ENCODE measurements at places on chromosomes 3 and 15.

- DNase-seq = no peak
Measured at GRCh38 chr15:52115598-52116427, 3.2 kb upstream of the BCL2L10 start.

DNA sequence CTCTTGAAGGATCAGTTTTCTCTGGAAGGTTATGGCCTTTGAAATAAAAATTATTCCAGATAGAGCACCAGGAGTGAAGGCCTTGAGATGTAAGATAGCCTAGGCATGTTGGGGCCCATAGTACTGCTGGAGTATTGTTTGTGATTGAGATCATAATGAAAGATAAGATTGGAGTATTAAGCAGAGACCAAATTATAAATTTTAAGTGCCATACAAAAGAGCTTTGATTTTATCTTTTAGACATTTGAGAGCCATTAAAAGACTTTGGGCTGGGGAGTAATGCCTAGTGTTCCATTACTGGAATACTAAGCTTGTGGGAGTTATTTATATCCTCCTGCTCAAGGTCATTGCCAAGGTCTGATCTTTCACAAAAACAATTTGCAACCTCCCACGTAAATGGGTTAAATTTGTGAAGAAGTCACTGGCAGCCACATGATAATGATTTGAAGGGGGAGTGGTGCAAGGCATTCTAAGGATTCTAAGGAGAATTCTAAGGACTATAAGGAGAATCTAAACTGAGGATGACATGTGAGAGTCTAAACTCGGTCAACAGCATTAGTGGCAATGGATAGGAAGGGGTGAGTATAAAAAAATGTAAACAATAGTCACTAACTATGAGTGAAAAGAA is 12.8 kb downstream of the ELL3 start:
- no peak for DNase-seq

DNA sequence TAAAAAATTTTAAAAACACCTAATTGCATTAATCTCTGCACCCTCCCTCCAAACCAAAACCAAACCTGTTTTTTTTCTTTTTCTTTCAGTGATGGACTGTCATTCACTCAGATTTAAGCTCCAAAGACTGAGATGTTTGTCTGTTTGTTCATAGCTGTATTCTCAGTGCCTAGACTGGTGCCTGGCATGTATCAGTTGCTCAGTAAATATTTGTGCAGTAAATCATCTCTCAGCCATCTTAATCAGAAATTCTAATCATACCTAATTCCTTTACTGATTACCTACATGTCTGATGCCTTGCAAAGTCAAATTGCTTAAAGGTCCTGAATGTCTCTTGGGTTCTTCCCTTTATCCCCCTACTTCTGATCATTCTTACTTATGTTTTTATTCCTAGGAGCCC is 138.8 kb downstream of the ZNF609 start:
- DNase-seq = no peak

DNA sequence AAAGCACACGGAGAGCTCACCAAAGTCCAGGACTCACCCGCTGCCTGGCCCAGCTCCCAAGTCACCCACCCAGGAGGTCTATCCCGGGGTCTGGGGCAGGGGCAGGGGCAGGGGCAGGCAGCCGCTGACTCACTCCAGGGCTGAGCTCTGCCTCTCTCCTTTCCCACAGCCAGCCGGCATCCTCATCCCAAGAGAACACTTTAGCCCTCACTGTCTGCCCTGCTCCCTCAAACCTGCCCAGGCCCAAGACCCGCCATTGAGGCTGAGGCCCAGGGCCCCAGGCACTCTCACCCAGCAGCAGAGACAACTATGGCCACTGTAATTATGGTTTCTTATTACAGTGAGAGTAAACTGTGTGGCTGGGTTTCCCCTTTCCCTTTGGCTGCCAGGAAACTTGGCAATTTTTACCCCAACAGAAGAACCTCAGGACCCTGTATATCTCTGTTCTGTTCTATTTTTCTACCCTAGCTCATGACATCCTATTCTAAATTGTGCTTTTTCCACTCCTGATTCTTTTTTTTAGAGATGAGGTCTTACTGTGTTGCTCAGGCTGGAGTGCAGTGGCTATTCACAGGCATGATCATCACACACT is 53.0 kb downstream of the IQSEC1 start:
- DNase-seq = no peak

GRCh38 chr3:19539518-19540392 is 391.4 kb downstream of the KCNH8 start:
- no peak for DNase-seq

DNA sequence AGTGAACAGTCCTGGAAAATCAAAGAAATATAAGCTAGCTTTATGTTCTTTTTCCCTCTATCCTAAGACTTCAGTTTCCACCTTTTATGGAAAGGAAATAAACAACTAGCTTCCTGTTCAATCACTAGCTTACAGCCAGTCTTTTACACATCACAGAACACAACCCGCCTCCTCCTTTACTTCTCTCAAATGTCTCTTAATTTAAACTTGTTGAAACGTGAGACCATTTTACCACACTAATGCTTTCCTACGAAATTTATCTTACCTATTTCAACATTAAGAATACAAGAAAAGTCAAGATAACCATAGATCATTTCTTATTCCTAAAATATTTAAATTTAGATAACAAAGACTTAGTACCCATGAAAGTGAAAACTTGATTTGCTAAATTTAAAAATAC is 6.2 kb downstream of the PRTG start:
- DNase-seq = no peak

- no peak for DNase-seq
Measured at GRCh38 chr3:494190-494589, 297.6 kb downstream of the CHL1 start.

DNA sequence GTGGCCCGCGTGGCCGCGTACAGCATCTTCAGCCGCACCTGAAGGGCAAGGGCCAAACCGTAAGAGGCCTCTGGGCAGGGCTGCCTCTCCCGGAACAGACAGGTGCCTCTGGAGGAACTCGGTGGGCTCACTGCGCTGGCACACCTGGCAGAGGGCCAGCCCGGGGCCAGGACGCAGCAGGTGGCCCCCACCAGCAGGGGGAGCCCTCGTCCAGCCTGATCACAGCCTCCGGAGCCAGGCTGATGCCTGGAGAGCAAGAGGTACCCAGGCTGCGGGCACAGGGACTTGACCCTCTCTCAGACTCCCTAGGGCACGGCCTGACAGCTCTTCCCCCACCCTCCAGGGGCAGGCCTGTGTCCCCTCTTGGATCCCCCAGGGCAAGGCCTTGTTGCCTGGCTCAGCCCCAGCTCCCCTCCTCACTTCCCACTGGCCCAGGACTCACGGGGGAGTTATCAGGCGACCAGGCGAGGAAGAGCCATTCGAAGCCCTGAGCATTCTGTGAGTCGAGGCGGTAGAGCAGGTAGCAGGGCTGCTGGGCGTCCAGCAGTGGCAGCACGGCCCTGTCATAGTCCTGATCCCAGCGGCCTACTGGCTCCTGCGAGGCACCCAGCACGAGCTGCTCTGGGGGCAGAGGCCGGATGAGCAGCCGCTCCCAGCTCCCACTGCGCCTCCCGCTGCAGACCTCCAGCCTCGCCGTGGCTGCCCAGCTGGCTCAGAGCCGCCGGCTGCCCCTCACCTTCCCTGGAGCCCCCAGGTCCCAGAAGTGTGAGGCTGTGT is 6.2 kb upstream of the TLR9 start:
- peak; percentile 94 for DNase-seq

GRCh38 chr3:178684881-178685590 is 148.8 kb downstream of the KCNMB2 start:
- DNase-seq = no peak

- no peak for DNase-seq
Measured at GRCh38 chr3:193816656-193817311, 223.8 kb downstream of the OPA1 start.

DNA sequence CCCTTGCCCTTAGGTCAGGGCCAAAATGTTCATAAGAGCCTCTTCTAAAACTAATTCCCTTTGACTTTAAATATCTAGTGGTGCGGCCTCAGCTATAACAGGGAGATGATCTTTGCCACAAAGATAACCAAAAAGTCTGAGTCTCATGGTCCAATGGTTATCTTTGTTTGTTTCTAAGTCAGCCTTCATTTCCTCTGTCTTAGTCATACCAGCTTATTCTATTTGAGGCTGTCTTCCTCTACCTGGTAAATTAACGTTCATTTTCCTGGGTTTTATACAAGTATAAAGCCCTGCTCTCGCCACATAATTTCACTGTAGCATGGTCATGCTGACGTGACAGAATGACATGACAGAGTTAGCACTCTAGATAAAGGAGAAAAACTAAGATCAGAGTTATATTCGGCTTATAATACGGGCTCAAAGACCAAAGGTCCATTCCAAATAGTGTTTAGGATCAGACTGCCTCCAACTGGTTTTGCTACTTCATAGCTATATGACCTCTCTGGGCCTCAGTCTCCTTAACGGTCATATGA is 18.4 kb downstream of the ZNF860 start:
- DNase-seq = no peak

DNA sequence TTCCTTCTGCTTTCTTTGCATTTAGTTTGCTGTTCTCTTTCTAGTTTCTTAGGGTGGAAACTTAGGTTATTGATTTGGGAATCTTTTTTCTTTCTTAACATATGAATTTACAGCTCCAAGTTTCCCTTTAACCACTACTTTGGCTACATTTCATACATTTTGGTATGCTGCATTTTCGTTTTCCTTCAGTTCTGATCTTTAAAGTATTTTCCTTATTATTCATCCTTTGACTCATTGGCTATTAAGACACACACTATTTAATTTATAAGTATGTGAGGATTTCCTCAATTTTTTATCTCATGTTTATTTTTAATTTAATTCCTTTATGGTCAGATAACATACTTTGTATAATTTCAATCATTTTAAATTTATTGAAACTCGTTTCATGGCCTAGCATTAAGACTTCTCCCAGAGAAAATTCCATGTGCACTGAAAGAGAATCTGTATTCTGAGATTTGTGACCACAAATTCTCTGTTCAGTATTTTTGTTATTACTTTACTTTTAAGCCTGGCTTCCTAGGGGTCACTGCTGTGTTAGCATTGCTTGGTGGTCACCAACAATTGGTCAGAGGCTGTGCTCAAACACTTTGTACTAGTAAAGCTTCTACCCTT is 87.7 kb downstream of the CFAP20DC start:
- no peak for DNase-seq

DNA sequence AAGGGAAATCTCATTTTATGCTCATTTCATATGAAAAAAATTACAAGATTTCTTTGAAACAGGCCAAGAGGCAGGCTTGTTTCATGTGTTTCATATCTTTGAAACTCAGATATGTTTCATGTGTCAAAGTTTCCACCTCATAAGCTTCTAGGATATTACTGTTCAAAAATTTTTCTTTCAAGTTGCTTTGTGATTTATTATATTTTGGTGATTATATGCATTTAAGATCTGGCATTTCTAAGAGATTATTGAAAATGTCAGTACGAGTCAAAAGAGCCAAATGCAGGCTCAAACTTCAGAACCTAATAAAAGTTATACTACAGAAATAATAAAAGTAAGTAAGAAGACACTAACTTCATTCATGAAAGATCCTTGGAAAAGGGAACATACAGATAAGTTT is 590.1 kb downstream of the UNC13C start:
- DNase-seq = no peak

GRCh38 chr3:107205358-107205757 is 171.9 kb upstream of the CCDC54 start:
- DNase-seq = no peak

DNA sequence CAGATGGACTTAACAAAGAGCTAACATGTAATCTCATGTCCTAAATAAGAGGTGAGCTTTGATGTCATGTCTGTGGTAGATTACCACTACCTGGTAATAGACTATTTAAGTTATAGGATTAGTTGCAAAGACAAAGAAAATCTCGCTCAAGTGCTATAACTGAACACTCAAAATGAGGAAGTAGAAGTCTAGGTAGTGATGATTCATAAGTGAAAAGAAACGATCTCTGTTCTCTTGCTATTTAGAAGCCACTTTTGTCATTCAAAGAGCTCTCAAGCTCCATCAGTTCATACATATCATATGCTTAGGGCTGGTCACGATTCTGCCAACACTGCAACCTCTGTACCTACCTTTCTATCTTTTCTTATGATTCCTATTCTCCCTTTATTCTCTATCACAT is 110.9 kb downstream of the EDEM1 start:
- DNase-seq = no peak

DNA sequence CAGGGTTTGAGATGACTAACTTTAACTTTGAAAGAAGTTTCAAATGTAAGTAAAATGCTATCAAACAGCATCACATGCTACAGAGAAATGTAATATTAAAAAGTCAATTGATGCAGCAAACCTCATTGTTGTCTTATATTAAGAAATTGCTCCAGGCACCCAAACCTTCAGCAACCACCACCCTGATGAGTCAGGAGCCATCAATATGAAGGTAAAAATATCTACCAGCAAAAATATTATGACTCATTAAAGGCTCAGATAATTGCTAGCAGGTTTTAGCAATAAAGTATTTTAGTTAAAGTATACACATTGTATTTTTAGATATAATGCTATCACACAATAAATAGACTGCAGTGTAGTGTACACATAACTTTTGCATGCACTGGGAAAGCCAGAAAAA is 746.3 kb downstream of the ZPLD1 start:
- no peak for DNase-seq

GRCh38 chr15:55033574-55033973 is 163.2 kb downstream of the RSL24D1 start:
- DNase-seq = no peak

GRCh38 chr15:64969401-64969800 is 20.3 kb downstream of the SPG21 start:
- DNase-seq = no peak

- DNase-seq = no peak
Measured at GRCh38 chr3:194097141-194097882, 38.6 kb upstream of the HES1 start.

GRCh38 chr3:64000453-64001055 is 22.7 kb downstream of the PSMD6 start:
- no peak for DNase-seq

DNA sequence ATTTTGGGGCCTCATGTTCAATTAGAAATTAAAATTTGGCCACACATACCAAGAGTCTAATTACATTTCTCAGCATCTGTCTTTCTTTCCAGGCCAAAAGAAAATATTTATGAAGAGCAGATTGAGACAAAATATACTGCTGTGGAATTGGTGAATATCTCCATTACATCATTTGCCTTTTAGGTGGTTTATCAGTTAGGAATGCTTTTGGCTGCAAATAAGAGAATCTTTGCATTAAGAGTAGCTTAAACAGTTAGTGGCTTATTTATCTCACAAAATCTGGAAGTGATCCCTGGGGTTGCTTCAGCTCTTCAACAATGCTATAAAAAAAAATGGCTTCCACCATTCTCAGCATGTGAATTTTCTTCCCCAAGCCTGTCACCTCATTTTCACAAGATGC is 308.7 kb downstream of the MAGI1 start:
- no peak for DNase-seq
